ENCODE measurements at places on chromosomes 12 and 14.

GRCh38 chr12:69874606-69875005, 49.6 kb downstream of the MYRFL start:
- DNase-seq: no peak

- DNase-seq: no peak
These were observed 25.8 kb upstream of the TMCC3 start for GRCh38 chr12:94676031-94676641.

GRCh38 chr12:112149596-112149995, 24.2 kb downstream of the TRAFD1 start:
- DNase-seq: no peak

DNA sequence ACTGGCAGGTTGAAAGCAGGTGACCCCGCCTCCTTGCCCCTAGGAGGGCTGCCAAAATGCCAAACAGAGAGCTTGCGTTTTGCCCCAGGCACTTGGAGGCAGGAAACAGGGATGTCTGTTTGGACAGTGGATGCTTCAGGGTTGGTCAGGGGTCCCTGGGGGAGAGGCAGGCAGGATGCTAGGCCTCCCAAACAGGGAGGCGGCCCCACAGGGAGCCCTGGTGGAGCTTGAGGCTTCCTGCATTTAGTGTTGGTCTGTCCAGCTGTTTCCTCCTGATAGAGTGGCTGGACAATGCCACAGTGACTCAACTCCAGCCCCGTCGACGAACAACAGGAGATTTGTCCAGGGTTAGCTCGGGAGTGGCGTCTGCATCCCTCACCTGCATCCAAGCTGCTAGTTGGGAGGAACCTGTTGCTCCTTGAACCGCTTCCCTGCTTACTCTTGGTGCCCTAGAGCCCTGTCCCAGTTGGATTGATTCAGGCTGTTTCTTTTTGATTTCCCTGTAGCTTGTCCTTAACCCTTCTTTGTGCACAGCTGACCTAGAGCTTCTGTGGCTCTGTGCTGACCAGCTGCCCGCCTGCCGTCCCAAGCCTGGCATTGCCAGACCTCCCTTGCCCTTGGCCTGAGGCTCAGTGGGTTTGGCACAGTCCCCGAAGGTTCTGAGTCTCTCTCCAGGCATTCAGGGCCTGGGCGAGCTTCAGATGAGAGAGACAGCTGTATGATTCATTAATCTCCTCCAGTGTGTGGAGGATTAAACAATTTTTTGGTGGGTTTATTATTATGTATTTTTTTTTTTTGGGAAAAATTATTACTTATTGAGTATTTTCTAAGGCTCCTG, 45.9 kb downstream of the TSPAN9 start:
- DNase-seq: no peak

All from AG04450 (cell line).